Stimulated activated CD4-positive, alpha-beta T cell treated with anti-CD3 and anti-CD28 coated beads, TNF-alpha, amount 100 ng/mL, for 24 hours (primary cell): ENCODE measurements at places on chromosomes 4 and X.
A peak's percentile ranks its signal among the peaks of the same experiment; 100 is the strongest.

- DNase-seq, result no peak
Measured at GRCh38 chr4:62256479-62256878, 1056.4 kb downstream of the ADGRL3 start.

- no peak for DNase-seq
Measured at GRCh38 chrX:141903400-141904155, at the start of gene MAGEC1. TSS of gene MAGEC1 (plus strand) at chrX:141903894. CDS start at chrX:141905073, 1,179 bp downstream.

GRCh38 chr4:127219232-127219631 is 413.5 kb upstream of the INTU start:
- DNase-seq, result no peak

DNA sequence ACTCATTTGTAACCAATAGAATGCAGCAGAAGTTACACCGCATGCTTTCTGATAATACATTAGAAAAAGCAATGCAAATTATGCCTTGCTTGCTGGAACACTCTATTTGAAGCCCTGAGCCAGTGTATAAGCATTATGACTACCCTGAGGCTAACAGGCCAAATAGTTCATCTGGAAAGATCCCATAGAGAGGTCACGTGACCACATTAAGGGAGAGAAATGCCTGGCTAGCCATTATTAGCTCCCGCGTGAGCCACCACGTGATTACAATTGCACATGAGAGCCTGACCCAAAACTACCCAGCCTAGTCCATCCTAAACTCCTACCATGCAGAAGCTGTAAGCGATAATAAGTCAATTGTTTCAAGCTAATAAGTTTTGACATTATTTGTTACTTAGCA is 472.9 kb upstream of the GALNTL6 start:
- DNase-seq, result no peak

DNA sequence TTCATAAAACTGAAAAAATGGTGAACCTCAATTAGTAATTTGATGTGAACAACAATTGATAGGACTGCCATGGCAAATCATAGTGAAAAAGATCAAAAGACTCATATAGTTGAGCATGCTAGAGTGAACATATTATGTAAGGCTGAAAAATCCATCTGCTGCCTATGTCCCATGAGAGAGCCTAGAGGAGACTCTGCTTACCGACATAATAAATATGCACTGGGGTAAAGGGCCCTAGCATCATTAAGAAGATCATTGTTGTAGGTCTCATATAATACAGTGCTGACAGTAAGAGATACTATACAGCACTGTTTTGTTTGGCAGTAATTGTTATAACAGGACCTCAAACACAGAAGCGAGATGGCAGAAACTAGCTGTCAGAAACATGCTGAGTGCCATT is 229.0 kb downstream of the PABPC4L start:
- no peak for DNase-seq

DNA sequence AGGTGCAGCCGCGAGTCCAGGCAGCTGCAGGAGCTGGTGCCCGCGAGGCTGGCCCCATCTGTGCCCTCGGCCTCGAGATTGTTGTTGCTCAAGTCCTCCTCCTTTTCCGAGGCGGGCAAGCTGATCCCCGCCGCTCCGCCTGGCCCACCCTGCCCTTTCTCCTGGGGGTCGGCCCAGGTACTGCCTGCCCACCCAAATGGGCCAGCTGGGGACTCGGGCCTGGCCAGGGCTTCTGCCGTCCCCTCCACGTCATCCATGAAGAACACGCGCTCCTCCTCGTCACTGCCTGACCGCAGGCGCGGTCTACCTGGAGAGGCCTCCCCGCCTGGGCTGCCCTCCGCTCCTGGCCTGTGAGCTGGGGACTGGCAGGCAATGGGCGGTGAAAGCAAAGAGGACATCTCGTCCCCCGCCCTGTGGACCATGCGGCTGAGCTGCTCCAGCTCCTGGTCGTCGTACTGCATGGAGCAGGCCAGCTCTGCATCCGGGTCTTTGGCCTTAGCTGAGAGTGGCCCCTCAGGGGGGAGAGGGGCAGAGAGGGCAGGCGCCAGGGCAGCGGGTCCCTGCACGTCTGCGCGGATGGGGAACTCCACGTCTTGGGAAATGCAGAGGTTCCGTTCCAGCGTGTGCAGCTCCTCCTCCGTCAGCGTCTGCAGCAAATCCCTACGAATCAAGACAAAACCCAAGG is 43.1 kb upstream of the MXD4 start:
- no peak for DNase-seq

DNA sequence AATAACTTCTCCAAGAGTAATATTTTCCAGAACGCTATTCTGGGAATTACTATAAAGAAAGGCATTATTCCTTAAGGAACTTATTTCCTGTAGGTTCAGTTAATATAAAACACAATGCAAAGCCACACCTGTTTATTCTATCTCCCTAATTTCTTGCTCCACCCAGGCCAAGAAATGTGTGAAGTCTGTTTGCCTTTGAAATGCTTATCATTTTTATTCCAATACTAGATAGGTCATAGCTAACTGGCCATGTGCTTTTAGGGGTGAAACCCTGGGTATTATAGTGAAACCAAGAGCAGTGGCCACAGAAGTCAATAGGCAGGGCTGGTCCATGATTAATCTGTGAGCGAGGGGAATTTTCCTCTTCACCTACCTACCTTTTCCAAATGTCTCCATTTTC is 14.8 kb downstream of the CXCL3 start:
- DNase-seq, result no peak

DNA sequence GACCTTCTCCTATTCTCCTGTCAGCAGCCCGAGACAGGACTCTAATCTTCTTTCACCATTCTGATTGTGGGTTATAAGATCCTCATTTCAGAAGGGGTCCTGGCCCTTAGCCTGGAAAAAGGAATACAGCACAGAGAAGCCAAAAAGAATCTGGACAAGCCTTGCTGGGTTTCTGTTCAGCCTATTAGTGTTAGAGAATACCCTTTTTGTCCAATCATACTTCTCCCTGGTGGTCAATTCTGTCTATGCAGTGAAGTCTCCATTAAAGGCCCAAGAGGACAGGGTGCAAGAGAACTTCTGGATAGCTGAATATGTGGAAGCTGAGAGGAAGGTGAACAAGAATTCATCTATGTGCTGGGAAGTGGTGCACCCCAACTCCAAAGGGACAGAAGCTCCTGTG is 105.7 kb upstream of the AGA start:
- no peak for DNase-seq

DNA sequence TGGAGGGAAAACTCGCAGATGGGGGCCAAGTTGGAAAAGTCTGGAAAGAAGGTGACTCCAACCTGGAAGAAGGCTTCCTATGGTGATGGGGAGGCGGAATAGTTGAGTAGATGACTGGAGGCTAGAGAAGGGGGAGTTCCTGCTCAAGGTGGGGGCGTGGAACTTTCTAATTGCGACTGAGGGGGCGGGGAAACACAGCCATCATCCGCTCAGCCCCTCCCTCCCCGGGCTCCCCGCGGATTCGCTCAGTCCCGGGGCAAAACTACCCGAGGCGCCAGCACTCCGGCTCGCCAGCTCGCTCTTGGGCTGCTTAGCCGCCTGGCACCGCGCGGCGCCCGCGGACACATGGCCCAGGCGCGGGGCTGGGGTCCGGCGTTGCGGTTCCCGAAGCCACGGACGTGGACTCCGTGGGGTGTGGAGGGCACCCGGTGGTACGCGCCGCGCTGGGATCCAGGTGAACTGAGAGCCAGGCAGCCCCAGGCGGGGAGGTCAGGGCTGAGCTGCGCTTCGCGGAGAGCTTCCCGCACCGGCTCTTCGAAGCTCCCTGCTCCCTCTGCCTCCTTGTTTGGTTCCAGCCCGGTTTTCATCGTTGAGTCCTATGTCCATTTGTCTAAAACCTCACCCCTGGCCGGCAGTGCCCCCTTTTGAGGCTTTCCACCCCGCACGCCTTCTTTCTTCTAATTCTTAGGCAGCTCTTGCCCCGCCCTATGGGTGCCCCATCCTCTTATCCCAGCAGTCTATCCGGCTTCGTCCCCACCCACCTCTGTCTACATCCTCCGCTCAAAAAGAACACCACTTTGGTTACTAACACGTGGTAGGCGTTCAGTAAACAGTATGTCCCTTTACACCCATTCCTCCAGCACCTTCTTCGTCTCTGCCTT is 38.9 kb downstream of the STARD8 start:
- DNase-seq, result no peak

DNA sequence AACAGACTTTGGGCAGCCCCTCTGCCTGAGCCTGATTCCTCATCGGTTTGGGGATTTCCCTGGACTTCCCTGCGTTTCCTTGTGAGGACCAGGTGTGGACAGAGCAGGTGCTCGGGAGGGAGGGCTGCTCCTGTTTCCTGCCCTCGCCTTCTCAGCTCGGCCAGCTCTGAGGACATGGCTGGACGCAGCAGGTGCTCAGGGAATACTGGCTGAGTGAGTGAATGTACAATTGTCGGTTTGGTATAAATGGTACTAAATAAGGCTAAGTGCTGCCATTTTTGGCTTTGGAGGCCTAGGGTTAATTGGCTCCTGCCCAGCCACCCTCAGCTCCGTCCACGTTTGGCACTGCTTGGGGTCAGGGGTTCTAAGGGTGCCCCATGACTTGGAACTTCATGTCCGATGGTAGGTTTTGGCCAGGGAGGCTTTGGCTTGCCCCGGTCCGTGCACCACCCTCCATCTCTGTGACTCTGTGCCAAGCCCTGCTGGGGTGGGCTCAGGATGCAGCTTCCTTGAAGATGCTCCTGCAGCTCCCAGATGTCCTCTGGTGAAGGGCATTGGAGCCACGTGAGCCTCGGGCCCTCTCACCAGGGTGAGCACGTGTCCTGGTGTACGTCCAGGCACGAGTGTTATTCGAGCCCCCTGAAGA is 45.0 kb upstream of the NKX1-1 start:
- DNase-seq, result no peak

DNA sequence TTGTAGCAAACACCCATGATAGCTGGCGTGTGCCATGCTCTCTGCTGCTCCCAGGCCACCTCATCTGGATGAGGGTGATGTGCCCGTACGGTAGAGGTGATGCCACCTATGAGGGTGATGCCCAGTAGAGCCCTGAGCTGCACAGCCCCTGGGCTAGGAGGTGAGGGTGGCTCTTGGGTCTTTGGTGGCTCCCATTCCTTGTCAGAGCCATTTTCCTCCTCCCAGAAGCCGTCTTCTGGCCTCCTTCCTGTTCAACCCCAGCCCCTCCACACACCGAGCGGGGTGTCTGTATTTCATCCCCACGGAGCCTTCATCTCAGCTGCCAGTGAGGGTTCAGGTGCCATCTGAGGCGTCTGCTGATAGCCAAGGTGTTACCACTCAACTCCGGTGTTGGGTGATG is 12.0 kb upstream of the TNIP2 start:
- DNase-seq, result no peak

DNA sequence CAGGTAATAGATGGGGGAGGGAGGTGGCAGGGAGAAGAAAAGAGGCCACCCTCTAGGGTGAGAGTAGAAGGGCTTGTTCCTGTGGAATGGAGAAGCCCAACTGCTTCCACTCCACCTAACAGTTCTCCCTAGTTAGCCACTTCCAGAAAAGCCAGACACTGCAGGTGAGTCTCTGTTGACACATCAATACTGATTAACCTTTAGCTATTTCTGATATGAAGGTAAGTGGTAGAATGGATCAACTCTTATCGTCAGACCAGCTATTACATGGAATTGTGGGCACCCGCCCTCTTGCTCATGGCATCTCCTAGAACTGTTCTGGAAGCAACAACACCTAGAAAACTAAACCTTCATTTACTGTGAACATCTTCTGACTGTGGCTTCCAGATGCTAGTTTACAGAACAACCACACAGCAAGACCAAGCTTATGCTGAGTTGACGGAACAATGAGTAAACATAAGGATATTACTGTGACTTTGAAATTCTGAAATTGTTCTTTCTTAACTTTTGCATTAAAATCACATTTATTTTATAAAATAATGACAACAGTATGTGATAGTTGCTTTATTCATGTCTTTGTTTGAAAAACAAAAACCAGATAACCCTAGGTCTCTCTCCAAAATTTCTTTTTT is 44.7 kb downstream of the ANXA3 start:
- no peak for DNase-seq

DNA sequence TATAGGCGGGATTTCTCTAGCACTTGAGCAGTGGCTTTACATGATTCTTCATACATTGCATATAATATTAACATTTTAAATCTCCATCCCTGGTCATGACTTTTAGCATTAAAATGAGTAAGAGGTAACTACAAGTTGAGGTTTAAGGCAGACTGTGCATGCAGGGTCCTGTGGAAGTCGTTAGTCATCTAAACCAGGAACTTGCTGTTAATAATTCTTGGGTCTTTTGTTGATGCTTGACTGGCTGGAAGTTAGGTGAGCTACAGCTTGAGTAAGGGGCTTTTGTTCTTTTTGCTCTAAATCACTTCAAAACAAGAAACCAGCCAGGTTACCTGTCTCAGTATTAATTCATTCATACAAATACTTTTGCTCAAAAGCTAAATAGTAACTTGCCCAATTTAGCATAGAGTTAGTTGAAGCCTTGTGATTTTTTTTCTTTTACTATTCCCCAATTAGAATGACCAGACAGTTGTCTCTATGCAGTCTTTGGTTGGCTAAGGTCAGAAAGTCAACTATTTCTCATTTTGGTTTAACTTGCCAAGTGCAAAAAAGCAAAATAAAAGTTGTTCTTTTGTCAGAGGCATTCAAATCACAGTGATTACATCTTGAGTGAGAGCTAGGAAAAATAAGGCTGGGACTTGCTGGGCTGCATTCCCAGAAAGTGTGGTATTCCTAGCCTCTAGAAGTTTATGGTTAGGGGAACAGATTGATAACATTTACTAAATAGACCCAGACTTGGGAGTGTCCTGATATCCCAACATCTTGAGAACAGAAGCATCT is 516.9 kb downstream of the PDHA2 start:
- DNase-seq, result no peak

- no peak for DNase-seq
Measured at GRCh38 chr4:8342651-8343261, 73.2 kb downstream of the HTRA3 start.

- peak; percentile 39 for DNase-seq
Measured at GRCh38 chrX:56733459-56734046, 4.5 kb downstream of the NBDY start.

GRCh38 chr4:186934841-186935443 is 211.3 kb upstream of the FAT1 start:
- no peak for DNase-seq

DNA sequence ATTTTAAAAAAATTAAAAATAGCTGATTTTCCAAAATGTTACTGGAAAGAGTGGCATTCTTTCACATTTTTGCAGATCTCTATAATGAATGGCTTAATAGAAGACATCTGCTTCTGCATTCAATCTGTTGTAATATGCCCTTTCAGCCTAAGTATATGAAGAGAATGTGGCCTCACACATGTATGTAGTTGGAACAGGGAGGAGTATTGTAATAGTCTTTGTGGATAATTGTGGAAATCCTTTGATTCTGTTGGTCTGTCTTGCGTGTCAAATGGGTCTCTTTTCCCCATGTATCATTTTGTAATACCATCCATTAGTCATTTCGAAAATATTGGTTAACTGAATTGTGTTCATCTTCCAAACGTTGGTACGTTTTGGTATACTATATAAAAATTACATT is 11.6 kb downstream of the TXLNG start:
- no peak for DNase-seq

- DNase-seq, result no peak
Measured at GRCh38 chr4:6991771-6992557, 51.2 kb upstream of the TADA2B start.
